ENCODE measurements at places on chromosomes 16 and 17.

DNA sequence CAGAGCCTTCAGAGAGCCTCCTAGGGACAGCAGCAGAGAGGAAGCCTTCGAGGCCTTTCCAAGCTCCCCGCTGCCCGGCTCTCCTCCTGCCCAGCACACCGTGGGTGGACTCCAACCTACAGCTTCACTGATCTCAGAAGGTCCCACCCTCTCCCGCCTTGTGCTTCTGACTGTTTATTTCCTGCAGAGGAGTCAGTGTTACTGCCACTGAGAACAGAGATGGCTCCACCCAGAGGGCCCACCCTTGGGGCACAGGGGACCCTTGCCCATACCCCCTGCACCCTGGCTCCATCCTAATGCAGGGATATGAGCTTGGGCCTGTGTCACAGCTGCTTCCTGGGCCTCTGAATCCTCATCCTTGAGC lies 52.8 kb upstream of the TOB1 start:
- DNase-seq, result peak; percentile 26

- DNase-seq, result no peak
These were observed 266.5 kb upstream of the HSBP1 start for GRCh38 chr16:83541231-83541630.

- no peak for DNase-seq
These were observed 208.9 kb upstream of the CHMP6 start for GRCh38 chr17:80782536-80783427.

DNA sequence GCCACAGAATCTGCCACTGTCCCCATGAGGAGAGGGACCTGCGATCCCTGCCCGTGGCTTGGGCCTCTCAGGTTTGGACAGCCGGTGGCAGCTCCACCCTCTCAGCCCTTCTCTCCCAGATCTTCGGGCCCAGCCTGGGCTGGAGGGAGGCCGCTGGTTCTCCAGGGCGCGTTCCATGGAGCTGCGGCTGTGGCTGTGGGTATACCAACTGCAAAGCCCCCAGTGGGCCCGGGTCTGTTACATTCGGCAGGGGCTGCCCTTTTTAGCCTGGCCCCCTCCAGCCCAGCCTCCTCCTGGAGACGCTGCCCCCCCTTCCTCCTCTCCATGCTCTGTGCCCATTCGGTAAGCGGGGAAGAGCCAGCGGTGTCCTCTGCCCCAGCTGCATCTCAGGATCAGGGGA lies 64.7 kb upstream of the ZNF469 start:
- no peak for DNase-seq

- DNase-seq, result no peak
These were observed 19.1 kb downstream of the NGFR start for GRCh38 chr17:49514071-49514721.

DNA sequence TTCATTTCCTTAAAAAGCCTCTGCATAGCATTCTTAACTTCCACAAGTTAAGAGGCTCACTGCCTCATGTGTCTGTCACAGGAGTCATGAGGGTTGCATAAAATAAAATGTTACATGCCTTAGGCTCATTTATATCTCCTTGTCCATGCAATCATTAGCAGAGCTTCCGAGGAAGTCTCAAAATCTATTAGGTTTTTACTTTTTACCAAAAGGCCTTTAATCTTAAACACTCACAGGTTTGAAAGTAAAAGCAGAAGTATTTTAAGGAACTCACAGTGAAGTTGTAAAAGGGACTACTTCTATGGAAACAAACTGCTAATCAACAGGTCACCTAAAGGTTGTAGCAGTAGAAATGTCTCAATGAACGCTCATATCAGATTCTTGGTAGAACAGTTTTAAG lies 5.2 kb upstream of the ATP6V0A1 start:
- DNase-seq, result no peak

DNA sequence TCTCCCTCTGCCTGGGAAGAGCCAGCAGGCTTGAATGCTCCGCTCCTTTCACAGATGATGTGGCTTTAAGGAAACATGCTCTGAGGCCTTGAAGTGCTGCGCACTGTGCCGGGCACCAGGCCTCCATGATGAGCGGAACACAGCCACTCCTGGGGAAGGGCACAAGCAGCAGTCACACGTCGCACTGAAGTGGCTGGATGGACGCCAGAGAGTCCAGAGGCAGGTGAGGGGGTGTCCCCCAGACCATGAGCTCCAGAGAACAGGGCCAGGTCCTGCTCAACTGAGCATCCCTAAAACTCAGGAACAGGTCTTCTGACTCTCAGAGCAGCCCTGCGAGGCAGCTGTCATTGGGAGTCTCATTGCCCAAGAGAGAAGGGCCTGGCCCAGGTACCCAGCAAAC lies 35.6 kb downstream of the PEMT start:
- DNase-seq, result no peak

GRCh38 chr17:1607971-1608320 lies 20.7 kb downstream of the SLC43A2 start:
- no peak for DNase-seq

DNA sequence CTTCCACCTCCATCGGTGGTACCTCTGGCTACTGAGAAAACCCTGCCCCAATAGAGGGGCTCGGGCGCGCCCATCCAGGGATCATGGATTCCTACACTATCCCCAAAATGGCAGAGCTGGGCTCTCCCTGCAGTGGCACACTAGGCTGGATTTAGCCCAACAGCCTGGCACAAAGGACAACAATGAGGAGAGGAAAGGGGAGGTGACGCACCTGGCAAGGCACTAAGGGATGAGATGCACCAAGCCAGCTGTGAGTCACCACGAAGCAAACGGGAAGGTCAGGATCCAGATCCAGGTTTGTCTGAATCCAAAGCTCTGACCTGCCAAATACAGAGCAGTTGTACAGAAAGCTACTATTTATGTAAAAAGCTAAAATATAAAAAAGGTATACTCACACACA lies 18.1 kb downstream of the UBE2O start:
- no peak for DNase-seq

DNA sequence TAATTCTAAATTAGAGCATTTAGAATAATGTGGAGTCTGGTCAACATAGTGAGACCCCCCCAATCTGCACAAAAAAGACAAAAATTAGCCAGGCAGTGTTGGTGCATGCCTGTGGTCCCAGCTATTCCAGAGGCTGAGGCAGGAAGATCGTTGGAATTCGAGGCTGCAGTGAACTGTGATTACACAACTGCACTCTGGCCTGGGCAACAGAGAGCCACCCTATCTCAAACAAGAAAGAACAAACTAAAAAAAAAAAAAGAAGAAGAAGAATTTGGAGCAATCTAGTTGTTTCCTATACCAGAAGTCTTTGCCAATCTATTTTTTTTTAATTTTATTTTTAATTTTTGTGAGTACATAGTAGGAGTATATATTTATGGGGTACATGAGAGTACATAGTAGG lies 6.0 kb downstream of the CETP start:
- DNase-seq, result no peak

DNA sequence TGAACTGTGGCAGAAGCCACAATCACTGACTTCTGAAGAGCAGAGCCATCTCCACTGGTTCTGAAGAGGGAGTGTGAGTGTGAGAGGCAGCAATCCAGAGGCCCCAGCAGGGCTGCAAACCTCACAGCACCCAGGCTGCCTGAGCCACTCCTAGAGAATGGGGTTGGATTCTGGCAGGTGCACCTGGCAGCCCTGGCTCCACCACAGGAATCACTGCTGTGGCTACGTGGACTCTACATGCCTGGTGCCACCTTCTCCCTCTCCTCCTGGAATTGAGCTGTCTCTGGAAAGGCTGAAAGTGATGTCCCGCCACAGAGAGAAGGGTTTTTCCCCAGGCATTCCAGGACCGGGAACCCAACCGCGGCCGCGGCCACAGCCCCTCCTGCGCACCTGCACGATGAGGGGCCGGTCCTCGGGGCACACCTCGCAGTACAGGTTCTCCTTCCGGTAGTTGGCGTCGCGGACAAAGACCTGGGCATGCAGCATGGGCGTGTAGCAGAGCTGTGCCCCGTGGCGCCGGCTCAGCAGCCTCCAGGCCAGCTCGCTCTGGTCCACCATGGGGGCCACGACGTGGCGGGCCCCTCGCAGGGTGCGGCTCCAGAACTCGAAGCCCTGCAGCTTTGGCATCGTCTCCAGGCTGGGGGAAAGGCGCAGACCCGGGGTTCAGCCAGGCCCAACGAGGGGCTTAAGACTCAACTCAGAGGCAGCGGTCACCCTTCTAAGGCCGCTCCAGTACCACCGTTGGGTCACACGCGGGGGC lies 991 bp downstream of the DUS1L start:
- DNase-seq, result no peak

- DNase-seq, result no peak
These were observed 31.7 kb downstream of the TOM1L2 start for GRCh38 chr17:17940441-17940911.
